ENCODE measurements at places on chromosomes 1 and 21.

DNA sequence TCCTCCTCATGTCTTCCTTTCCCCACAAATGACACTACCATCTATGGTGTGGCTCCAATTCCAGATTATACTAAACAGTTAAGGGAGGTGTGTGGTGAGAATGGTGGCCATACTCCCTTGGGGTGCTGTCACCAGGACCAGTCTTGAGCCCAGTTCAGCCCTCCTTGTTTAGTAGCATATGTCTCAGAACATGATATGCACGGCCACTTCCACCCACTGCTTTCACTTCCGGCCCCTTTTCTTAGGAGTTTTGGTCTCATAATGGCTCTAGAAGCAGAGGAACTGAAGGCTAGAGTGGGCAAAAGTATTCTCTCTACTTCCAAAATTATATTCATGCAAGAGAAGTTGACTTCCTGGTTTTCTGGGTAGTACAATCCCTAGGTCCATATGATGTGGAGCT is 45.3 kb upstream of the CACNA1E start:
- DNase-seq, result no peak

GRCh38 chr1:212754193-212754592 is 37.4 kb downstream of the NSL1 start:
- no peak for DNase-seq

DNA sequence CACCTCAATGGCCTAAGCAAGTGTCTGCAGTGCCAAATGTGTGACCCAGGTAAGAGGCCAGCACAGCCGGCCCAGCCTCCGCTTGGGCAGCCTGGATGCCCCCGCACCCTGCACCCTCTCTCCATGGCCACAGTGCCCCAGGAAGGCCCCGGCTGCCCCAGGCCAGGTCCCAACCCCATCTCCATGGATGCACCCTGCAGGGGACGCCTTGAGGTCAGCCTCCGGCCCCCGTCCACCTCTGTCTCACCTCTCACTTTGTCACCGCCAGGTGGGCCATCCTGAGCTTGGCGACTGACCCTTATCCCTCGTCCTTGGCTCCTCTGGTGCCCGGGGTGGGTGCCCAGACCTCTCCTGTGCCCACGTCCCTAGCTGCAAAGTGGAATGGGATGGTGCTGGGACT is 2.2 kb downstream of the TNFRSF14 start:
- DNase-seq, result no peak

DNA sequence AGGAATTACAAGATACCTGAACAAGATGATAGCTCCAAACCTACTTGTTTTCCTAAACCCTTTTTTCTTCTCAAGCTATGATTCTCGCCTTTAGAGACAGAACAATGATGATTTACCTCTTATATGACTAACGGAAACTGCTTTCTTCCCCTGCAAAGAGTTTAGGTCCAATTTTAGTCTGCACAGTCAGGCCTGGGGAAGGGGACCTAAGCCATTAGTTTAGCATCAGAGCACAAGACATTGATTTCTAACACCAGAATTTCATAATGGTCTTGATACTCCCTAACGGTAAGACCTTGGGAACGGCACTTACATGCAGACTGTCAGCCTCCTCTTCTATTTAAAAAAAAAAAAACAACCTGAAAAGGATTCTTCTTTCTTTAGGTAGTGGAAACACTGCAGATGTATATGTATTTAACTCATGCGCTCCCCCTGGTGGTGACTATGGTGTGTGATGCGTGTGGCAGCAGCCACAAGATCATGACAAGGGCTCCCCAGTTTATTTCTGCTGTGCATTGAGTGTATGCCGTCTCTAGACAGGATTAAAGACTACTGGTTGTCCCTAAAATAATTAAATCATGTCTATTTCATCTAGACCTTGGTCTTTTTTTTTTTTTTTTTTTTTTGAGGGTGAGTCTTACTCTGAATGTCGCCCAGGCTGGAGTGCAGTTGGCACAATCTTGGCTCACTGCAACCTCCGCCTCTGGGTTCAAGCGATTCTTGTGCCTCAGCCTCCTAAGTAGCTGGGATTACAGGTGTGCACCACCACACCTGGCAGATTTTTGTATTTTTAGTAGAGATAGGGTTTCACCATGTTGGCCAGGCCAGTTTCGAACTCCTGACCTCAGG is 37.3 kb upstream of the TMEM222 start:
- DNase-seq, result peak; percentile 93

DNA sequence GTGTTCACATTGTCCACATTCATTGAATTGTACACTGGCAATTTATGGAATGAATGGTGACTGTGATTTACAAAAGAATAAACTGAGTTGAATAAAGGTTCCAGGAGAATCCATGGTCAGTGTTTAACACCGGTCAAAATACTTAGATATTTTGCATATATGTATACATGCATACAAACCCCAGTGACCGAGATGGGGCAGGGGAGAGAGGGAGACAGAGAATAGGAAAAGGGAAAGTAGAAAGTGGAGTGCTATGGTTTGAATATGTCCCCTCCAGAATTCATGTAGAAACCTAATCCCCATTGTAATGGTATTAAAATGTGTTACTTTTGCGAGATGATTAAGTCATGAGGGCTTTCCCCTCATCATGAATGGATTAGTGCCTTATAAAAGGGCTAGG is 154.4 kb downstream of the TTLL7 start:
- no peak for DNase-seq

DNA sequence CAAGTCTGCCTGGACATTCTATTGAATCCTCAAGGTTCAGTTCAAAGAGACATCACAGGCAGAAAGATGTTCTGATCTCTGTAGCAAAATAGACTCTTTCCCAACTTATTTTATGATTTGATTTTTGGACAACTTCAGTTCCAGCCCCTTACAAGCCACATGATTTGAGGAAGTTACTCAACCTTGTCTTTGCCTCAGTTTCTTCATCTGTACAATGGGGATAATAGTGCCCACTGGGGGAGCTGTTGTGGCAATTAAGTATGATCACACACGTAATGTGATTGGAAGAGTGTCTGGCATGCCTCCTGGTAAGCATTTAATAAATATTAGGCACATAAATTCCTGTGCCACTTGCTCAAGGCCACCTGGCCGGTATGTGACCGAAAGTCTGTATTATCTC is 130.6 kb downstream of the DAB1 start:
- no peak for DNase-seq

DNA sequence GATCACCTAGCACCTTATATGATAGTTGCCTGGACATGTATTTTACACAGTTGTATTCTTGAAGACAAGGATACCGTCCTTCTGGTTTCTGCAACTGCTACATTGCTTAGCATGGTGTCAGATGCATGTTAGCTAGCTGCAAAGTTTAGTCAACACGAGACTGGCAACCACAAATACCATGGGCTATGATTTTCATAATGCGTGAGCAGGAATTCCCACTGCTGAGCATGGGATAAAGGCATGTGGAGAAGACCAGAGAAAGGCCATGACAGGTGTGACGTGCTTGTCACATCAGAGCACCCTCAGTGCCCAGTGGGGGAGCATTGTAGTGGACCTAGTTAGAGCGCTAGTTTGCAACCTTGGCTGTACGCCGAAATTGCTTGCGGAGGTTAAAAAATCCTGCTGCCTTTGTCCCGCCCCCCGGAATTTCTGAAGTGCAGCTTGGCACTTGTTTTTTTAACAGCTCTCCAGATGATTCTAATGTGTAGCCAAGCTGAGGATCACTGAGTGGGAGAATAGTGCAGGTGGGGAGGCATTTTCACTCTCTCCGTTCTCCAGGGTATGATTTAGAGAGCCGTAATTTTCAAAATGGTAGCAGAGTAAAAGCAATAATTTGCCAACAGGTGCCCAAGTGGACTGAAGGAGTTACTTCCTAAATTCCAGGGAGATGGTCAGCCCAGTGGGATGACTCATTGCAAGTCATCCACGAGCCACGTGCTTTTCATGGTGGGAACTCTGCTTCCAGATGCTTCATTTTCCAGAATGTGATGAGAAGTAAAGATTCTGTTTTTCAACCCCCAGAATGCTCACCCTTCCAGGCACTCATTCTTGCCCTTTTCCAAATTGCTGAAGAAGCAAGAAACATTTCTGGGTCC is 81.0 kb downstream of the CNIH3 start:
- no peak for DNase-seq

- DNase-seq, result no peak
These were observed 302.6 kb upstream of the RRP15 start for GRCh38 chr1:217982331-217983050.

DNA sequence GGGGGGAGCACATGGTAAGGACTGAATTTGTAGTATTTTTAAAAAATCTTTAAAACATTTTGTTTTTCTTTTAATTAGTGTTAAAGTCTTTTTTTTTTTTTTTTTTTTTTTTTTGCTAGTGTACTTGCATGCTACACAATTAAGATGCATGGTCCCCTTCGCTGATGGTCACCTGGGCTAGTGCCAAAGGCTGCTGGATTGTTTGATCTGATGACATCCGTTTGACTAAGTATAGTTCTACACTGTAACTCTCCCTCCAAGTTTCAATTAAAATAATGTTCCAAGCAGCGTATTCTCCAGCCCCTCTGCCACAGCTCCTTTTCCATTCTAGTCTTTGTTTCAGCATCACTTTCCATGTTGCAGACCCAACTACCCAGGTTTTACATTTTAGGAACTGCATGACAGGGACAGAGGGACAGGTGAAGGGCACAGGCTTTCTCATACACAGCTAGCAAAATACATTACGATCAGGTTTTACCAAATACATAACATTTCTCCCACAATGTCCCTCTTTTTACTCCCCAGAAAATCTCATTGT is 852 bp upstream of the RAVER2 start:
- DNase-seq, result no peak

GRCh38 chr1:24199291-24199900 is 12.3 kb upstream of the IFNLR1 start:
- DNase-seq, result peak; percentile 67
